Glomerular endothelial cell (primary cell): ENCODE measurements at places on chromosomes 2 and 18. TPM values are rescaled to one million over a fixed set of nuclear protein-coding genes. Genes with fewer than 3 reads are reported as not detected.
A peak's percentile ranks its signal among the peaks of the same experiment; 100 is the strongest.

Gene QPCT
- 28.8 and 43.1 TPM in 2 replicates for total RNA-seq

Gene GALNT3
- 3.2 and 4.0 TPM in 2 replicates for total RNA-seq

Gene FIGN
- 3.0 and 4.7 TPM in 2 replicates for total RNA-seq

Gene TUBA4B
- total RNA-seq = not detected in 2 replicates

Gene RBMS1
- total RNA-seq = 55.8 and 69.7 TPM in 2 replicates

Gene SLC30A3
- total RNA-seq = 5.9 and 6.5 TPM in 2 replicates

Gene RAB1A
- 126 and 143 TPM in 2 replicates for total RNA-seq

Gene NEU4
- total RNA-seq = 0.29 TPM in 1 of 2 replicates, not detected in the other

Gene COL6A3
- 59.2 and 244 TPM in 2 replicates for total RNA-seq

Gene RELCH
- total RNA-seq = 20.1 and 24.3 TPM in 2 replicates

Gene EVX2
- total RNA-seq = not detected in 2 replicates

DNA sequence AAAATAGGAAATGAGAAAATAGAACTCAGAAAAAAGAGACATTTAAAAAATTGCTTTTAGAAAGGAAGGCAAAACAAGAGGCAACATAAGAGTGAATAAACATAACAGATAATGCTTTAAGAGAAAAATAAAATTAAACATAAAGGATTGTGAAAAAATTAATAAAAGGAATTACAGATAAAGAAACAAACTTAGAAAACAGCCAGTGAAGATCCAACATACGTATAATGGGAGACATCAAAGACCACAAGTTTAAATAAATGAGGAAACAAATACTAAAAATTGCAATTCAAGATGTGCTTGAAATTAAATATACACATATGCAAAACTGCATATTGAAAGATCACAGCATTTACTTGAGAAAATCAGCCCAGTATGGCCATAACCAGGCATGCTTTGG, 448.9 kb downstream of the NBAS start:
- DNase-seq = peak; percentile 12

GRCh38 chr2:160465406-160465805, 28.2 kb downstream of the RBMS1 start:
- DNase-seq = no peak

DNA sequence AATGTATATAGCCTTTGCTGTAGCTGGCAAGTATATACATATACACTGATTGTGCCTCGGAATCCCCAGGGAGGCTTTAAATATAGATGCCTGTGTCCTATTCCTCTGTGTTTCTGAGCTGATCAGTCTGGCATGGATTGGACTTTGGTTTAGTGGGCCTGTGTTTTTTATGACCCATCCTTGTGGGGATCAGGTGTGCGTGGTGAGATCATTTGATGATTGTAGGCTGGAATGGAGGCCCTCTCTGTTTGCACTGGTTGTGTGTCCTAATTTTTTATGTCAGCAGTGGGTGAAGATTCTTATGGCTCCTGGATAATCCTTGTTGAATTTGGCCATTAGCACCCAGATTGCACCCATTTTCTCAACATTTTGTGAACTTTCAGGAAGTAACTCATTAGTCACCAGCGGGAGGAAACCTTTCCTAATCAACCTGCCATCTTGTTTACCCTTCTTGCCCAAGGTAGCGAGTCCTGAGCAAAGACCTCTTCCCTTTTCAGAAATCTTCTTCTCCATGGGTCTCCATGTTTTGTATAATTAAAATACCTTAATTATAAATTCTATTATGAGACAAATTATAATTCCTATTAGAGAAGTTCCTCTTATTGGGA, 75.8 kb downstream of the UGGT1 start:
- DNase-seq = no peak

- DNase-seq = no peak
These were observed 5.1 kb downstream of the NEDD4L start for GRCh38 chr18:58049000-58049688.

- DNase-seq = no peak
These were observed 366.4 kb upstream of the CDH20 start for GRCh38 chr18:60966876-60967275.

GRCh38 chr2:43634604-43635306, 2.3 kb upstream of the PLEKHH2 start:
- no peak for DNase-seq

- DNase-seq = no peak
These were observed 775 bp downstream of the SPRED2 start for GRCh38 chr2:65431421-65432226.

DNA sequence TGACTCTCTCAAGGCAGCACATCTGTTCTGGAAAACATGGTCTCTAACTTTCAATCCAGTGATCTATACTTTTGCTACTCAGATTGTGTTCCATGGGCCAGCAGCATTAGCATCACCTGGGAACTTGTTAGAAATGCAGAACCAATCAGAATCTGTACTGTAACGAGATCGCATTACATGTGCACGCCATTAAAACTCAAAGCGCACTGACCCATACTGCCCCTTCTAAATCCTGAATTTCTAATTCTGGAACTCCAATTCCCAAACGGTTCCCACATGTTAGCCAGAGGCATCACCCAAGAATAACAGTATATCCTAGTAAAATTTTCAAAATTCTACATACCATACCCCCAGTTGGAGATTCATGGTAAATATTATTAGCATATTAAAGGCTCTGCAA, 10.5 kb upstream of the DCTN1 start:
- DNase-seq = no peak

- no peak for DNase-seq
These were observed 1.4 kb downstream of the DOCK10 start for GRCh38 chr2:225040856-225041206.

- DNase-seq = no peak
These were observed 76.7 kb upstream of the ZNF397 start for GRCh38 chr18:35164133-35164532.

- peak; percentile 63 for DNase-seq
These were observed 40.6 kb upstream of the MAP2 start for GRCh38 chr2:209383212-209383611.

DNA sequence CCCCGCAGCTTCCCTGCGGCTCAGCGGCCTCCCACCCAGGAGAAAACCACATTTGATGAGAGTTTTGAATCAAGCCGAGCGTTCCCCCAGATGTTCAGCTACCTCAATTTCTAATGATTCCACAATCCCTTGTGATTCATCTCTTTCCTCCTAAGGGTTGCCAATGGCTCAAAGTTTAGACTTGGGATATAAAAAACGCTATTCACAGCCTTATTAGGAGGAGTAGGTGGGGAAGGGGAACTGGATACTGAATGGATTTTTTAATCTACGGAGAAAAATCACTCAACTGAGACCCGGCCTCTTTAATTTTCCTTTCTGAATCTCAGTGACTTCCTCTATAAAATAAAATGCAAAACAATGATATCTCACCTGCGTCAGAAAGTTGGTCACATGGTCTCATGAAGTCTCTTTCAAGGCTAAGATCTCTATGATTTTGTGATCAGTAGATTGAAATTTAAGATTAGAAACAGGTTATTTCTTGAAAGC, 192.6 kb upstream of the TCF4 start:
- DNase-seq = no peak

DNA sequence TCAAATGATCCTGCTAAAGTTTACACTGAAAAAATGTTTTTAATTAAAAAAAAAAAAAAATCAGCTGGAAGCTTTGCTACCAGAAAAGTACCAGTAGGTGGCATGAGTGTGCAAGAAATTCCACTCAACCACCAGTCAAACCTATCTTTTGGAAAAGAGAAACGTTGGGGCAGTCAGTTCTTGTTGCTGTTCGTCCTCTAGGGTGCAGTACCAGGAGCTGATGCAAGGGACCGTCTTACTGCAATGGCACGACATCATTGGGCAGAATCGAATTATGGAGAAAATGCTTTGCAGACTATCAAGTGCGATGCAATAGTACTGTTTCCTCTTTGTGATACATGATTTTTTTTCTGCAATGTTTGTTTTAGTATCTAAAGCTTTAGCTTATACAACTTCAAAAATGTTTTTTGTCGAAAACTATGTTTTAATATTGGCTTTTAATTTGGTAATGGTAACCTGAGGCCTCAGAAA, 18.3 kb downstream of the YPEL5 start:
- DNase-seq = peak; percentile 83

DNA sequence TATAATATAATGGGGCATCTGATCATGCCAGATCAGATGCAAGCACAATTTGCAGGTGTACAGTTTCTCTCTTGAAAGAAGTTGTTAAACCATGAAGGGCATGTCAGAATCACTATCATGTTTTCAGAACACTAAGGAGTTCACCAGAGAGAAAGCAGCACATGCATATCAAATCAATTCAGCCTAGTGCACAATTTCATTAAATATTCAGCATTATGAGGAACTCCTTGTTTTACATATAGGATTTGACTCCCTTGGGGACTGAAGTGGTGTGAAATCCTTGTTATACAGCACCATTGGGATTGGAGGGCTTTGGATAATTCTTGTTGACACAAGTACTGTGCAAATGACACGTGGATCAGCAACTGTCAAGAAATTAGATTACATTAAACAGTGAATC, 562.1 kb upstream of the KLHL29 start:
- no peak for DNase-seq

GRCh38 chr2:96909611-96910021, 39.7 kb upstream of the SEMA4C start:
- no peak for DNase-seq

DNA sequence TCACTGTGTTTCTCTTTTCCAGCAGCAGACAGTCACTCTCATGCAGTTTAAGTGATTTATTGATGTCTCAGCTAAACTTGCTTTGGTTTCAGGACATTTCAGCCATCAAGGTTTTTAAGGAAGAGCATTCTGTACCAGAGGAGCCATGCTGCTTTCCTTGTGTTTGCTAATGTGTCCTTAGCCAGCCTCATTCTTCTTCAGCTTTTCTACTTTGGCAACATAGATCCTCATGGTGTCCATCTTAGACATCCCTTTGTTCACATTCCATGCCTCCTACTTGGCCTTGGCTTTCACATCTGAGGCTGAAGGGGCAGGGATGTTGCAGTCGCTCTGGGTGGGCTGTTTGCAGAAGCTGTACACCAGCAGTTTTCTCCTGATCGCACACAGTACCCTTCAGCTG, 68.2 kb downstream of the OTX1 start:
- DNase-seq = no peak

DNA sequence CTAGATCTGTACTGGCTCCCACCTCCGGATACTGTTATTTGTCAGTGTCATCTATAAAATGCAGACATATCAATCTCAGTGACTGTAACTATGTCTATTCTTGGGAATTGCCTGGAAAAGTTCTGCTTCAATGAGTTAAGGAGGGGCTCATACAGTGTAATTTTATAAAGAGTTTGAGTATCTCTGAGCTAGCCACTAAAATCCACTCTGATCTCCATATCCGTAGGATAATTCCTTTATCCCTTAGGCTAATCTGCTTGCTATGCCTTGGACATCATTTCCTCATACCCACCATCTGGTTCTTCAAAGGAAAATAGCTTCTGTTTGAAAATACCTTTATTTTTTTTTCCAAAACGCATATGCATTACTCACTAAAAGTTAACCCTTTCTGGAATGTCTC, 863.2 kb downstream of the SUCLG1 start:
- DNase-seq = no peak

- DNase-seq = no peak
These were observed 11.1 kb downstream of the CYBRD1 start for GRCh38 chr2:171533331-171533730.

- no peak for DNase-seq
These were observed 2.3 kb upstream of the ACTG2 start for GRCh38 chr2:73890301-73891092.
